ENCODE measurements at places on chromosomes 6 and 20.
A peak's percentile ranks its signal among the peaks of the same experiment; 100 is the strongest.

DNA sequence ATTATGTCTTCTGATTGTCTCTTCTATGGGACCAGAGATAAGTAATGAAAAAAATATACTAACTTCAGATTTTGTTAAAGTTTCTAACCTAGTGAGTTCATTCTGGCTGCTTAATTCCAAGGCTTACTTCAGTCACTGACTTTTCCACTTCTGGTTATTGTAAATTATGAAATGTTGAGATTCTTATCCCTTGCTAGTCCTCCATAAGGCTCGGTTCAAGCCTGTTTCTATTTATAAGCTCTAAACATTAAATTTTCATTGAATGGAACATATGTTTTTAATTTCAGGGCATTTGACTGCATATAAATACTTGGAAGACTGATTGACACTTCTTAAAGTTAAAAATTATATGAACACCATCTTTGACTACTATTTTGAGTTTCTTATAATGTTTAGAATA is 23.6 kb upstream of the NKAIN2 start:
- DNase-seq = no peak

DNA sequence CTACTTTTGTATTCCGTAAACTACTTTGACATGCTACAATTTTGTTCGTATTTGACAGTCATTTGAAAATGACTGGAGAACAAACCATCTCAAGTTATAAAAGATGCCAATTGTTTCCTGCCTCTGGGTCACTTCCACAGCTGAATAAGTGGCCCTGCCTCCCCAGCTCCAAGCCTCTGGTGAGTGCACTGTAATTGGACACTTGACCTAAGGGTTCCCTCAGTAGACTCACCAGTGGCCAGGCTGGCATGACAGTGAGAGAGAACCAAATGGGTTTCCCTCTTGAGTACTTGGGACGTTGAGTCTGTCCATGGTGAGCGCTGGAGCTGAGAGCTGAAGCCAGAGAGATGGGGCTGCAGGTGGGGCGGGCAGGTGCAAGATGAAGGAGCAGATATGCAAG is 57.1 kb downstream of the SLC35D3 start:
- DNase-seq = no peak

DNA sequence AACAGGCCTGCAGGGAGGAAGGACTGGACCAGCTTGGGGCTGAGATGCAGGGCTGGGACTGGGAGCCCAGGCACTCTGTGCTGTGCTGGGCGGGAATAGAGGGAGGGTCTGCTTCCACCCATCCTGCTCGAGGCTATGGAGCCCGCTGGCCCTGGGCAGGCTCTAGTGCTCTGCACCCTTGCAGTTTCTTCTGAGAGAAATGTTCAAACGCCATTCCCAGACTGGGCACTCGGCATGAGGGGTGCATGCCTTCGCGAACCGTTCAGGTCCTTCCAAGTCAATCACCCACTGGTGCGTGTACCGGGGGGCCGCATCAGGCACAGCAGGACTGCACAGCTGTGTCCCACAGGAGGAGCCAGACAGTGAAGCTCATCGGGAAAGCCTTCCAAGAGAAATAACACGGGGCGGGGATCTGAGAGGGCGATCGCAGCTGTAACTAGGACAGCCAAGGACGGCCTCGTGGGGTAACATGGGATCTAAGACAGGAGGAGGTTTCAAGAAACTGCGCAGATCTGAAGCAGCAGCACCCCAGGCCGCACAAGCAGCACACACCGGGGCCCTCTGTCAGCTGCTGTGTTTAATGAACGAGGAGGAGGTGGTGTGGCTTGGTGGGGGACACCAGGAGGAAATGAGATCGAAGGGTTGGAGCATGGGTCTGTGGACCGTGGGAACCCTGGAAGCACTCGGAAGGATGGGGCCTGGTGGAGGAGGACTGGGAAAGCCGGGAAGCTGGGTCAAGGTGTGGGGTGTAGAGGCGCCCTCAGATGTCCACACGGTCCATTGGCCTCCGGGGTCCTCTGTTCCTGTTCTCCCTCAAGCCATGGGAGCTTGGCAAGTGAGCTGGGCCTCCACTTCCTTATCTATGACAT is 26.1 kb upstream of the PYGB start:
- no peak for DNase-seq

GRCh38 chr6:170099387-170099786 is 191.5 kb downstream of the DLL1 start:
- DNase-seq = peak; percentile 11

DNA sequence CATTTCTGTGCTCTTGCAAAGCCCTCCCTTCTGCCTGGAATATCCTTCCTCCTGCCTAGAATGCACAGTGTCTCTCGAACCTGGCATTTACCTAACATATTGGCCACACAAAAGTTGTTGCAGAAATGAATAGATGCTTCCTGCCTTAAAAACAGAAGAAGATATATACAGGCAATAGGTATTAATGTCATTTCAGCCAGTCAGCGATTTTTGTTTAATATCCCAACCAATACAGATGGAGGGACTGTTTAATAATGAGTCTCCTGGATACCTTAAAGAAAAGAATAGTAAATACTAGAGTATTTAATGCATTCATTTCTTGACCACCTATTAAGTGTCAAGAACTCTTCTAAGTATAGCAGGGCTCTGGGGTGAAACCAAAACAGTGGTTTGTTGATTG is 70.3 kb downstream of the MBOAT1 start:
- no peak for DNase-seq

- no peak for DNase-seq
These were observed 8.7 kb upstream of the CST1 start for GRCh38 chr20:23759306-23759940.

GRCh38 chr6:43226192-43226851 is 3.0 kb downstream of the DNPH1 start:
- no peak for DNase-seq

DNA sequence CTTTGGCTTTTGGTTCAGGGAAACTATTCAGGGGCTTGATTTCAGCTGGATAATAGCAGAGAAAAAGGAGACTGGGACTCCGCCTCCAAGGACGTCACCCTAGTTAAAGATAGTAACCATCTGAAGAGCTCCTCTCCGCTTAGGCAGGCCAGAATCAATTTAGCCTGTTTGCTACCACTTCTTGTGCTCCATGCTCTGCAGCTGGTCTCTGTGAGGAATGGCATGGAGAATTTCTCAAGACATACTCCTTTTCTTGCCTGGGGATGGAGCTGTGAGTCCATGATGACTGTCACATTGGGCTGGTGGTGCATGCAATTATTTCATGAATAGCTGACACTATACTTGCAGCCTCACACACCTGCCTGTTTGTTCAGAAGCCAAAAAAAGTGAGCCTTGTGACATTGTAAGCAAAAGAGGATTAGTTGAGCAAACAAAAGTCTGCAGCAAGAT is 61.4 kb downstream of the TXLNB start:
- no peak for DNase-seq

- DNase-seq = no peak
These were observed 683.6 kb downstream of the BCKDHB start for GRCh38 chr6:80789912-80790570.

GRCh38 chr6:135667691-135668455 is 170.3 kb upstream of the AHI1 start:
- DNase-seq = no peak

DNA sequence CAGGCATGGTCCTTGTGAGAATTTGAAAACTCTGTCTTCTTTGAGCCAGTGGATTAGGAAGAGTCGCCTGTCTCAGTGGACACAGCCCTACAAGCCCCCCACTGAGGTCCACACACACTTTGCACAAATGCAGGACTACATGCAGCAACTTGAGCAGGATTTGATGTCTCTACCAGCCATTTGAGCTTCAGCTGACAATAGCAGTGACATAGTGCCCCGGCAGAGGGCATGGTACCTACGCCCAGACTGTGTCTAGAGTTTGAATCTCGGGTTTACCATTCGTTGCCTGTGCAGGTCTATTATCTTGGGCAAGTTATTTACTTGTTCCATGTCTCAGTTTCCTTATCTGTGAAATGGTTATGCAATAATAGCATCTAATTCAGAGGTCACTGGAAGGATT is 580.1 kb downstream of the TFAP2B start:
- DNase-seq = no peak

DNA sequence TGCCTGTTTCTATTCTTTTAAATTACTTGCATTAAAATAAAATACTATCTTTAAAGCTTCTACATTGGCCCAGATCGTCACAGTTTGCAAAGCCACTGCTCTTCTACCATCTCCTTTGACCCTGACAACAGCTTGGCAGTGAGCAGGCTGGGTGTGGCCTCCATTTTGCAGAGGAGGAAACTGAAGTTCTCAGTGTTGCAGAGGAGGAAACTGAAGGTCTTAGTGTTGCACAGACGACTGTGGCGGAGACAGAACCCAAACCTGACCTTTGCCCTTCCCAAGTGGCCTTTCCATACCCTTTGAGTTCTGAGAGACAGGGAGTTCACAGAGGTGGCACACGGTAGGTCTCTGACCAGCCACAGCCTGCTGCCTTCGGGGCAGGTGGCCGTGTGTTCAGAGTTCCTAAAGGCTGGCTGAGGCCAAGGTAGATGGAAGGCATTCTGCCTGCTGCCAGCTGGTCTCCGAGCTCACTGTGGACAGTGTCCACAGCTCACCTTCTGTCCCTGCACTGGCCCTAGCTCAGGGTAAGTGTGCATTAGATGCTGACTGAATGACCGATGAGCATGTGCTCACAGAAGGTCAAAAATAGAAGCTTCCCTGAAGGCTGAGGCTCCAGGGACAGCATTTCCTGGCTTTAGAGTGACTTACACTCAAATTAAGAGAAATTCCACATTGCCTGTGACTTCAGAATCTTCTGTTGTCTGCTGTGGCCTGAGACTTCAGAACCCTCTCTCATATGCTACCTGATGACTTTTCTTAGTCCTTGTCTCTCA is 113.5 kb upstream of the SLC24A3 start:
- DNase-seq = no peak

DNA sequence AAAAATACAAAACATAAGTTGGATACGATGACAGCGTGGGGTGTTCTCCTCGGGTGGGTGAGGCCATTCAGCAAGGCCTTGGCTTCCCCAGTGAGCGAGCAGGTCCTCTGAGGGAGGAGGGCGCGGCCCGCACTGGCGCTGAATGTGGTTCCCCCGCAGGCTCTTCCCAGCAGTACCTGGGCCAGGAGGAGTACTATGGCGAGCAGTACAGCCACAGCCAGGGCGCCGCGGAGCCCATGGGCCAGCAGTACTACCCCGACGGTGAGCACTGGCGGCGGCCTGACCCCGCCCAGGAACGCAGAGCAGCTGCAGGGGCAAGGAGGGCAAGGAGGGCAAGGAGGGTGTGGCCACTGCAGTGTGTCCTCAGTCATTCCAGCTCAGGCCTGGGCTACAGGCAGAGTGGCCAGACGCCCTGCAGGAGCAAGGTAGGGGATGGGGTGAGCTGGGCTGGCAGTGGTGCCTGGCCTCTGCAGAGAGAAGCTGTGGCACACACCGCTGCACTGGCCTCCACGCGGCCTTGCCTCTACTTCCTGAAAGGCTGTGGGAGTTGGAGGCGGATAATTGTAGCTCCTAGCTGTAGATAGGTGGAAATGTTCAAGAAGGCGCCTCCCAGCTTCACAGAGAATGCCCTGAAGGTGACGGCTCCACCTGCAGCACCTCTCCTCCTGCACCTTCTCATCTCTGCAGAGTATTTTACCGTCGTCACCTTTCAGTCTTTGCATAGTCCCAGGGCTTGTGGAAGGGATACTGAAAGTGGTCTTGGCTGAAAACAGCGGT is 18.7 kb upstream of the MTG2 start:
- DNase-seq = no peak

- DNase-seq = no peak
These were observed 119.1 kb upstream of the ADGRF1 start for GRCh38 chr6:47161176-47161687.

DNA sequence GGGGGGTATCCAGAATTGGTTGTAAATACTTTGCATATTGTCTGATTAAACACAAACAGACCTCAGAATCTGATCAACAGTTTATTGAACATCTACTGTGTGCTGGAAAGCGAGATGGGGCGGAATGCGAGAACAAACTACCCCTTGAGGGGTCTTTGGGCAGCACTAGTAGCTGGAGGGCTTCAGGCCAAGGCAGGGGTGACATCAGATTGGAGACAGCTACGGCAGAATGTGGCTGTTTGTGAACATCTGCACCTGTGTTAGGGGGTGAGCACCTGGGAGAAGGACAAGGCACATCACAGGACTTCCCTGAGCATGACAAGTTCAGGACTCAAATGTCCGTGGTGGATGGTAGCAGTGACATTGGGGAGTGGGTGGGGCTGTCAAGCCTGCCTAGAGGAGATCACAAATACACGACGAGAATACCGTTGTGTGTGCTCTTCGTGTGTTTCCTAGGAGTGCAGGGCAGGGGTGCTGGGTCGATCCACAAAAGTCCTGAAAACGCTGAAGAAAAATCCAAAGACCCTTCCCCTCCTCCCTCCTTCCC is 59.5 kb downstream of the SRC start:
- no peak for DNase-seq

DNA sequence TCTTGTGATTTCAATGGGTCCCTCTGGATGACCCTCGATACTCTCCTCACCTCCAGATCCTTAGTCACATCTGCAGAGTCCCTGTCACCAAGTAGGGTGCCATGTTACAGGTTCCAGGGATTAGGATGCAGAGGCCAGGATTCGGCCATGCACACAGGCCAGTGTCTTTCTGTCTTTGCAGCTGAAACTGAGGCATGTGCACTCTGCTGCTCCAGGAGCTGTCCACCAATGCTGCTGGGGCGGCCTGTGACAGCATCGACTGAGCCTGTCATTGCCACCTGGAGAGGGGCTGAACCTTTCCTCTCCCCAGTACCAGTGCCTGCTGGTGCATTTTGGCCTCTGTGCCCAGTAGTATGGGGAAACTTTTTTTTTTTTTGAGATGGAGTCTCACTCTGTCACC is 4.4 kb upstream of the RBM38 start:
- DNase-seq = no peak

DNA sequence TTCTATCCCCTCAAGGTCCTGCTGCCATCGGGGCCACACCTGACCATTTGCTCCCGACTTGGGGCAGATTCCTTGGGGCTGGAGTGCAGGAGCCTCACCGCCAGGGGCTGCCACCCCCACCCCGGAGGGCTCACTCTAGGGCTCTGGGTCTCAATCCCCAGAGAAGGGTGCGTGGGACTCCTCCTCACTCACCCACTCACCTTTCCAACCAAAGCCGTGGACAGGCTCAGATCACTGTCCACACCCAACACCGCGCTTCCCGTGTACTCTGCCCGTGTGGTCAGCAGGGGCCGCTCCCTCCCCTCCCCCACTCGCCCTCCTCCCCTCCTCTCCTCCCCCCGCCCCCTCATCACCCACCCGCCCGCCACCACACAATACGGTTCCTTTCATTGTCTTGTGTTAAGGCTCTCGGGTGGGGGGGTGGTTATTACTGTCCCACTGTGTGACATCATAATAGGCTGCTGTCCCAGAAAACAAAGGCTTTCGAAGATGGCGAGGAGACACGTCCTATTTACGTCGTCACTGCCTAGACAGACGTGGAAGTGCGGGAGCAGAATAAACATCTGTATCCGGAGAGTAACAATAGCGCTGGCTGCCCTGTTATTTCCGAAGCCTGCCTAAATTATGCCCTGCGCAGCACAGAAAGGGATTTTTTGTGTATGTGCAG is 85.8 kb downstream of the YTHDF1 start:
- no peak for DNase-seq

All from activated CD8-positive, alpha-beta memory T cell treated with anti-CD3 and anti-CD28 coated beads, Interleukin-2, amount 10 ng/mL, durations not matched to agents 7 days and 5 days (primary cell).